T-helper 22 cell (primary cell): ENCODE measurements at places on chromosomes 6 and 20.

GRCh38 chr20:63826753-63827152, 4.3 kb downstream of the ZBTB46 start:
- DNase-seq: no peak

DNA sequence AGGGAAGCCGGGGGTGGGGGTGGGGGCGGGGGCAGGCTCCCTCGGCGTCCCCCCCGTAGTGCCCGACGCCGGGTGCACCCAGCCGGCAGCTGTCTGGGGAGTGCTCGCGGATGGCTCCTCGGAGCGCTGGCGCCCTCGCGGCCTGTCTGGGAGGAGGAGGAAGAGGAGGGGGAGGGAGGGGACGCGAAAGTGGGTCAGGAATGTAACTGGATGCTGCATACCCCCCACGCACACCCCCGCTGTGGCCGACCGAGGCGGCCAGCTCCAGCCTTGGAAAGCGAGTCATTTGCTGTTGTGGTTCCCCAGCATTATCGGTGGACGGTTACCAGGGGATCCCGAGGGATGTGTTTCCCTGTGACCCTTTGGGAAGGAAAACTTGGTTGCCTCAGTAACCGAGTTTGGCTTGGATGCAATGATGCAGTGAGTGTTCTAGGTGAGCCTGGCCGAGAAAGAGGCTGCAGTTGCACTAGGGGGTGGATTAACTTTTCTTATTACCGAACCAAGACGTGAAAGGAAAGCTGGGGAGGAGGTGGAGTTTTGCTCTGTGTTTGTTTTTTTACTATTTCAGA, 55.2 kb upstream of the RREB1 start:
- DNase-seq: no peak

GRCh38 chr6:26432627-26433201, 7.6 kb upstream of the BTN3A3 start:
- no peak for DNase-seq

DNA sequence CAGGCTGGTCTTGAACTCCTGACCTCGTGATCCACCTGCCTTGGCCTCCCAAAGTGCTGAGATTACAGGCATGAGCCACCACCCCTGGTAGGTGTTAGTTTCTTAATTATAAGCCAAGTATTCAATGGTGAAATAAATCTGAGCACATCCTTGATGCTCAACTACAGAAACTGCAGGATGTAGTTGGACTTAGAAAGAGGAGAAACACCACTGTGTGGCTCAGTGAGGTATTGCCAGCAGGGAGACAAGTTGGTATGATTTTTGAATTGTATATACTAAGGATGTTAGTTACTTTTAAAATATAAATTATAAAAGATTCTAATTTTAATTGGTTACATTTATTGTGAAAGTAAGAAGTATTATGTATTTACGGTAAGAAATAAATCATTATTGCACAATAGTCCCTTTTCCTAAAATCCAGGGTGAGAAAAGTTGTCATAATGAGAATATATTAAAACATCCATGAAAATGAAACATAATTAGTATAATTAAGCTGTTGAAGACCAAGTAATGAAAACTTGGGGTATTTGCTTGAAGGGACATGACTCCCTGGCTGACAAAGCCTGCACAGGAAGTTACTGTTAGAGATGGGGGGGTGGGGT, 17.6 kb downstream of the SLC18B1 start:
- no peak for DNase-seq

GRCh38 chr6:44868335-44868668, 459.8 kb upstream of the RUNX2 start:
- DNase-seq: no peak

DNA sequence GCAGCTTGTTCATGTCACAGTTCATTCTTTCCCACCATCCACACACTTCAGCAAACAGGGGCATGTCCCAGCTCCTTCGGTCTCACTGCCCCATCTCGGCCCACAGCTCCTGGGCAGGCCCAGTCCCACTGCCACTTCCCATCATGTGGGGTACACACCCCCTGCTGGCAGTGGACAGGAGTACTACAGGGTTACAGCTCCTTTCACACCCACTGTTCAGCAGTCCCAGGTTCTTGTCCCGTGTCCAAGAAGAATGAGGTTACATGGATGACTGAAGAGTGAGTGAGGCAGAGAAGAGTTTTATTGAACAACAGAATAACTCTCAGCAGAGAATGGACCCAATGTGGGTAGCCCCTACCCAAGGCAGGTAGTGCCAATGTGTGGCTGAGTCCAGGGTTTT, 77.8 kb upstream of the SMLR1 start:
- no peak for DNase-seq

- peak; percentile 9 for DNase-seq
Observed at GRCh38 chr20:40689100-40689942, at the start of gene MAFB. TSS of gene MAFB (minus strand) at chr20:40689236. CDS start at chr20:40688850, 386 bp downstream.

- DNase-seq: no peak
Observed at GRCh38 chr20:23167431-23167830, 81.3 kb upstream of the CD93 start.

GRCh38 chr20:43238266-43238665, 48.6 kb upstream of the PTPRT start:
- DNase-seq: no peak

- DNase-seq: no peak
Observed at GRCh38 chr6:1587977-1588376, 21.7 kb upstream of the FOXC1 start.

- DNase-seq: no peak
Observed at GRCh38 chr20:20720158-20720557, 7.7 kb upstream of the RALGAPA2 start.

DNA sequence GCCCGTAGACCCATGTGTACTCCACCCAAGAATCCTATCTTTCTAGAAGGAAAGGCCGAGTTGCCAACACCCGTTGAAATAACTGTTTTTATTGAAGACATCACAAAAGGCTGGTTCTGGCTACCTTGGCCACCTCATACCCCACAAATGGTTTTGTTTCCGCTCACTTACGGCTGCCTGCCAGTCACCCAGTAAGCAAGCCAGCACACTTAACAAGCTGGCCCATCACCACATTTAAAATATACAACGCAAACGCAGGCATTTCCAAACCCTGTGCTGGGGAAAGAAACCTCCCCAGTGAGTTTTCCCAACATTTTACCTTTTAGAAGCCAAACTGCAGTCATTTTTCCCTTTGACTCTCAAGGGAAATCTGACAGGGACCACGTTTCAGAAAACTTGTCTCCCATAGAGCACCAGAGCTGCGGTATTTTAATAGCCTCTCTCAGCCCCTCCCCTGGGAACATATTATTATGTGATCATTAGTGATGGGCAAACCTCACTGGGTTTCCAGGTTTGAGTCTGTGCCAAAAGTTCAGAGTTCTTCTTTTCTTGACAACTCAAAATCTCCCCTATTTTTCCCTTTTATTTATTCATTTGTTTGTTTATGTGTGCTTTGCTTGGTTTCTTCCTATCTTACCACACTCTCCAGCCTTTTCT, 36.7 kb upstream of the BMP2 start:
- DNase-seq: no peak

- no peak for DNase-seq
Observed at GRCh38 chr20:23207826-23208540, 121.9 kb upstream of the CD93 start.

- DNase-seq: no peak
Observed at GRCh38 chr6:109118337-109118736, 23.0 kb downstream of the CEP57L1 start.

GRCh38 chr6:134436950-134437349, 119.0 kb upstream of the SGK1 start:
- DNase-seq: no peak

DNA sequence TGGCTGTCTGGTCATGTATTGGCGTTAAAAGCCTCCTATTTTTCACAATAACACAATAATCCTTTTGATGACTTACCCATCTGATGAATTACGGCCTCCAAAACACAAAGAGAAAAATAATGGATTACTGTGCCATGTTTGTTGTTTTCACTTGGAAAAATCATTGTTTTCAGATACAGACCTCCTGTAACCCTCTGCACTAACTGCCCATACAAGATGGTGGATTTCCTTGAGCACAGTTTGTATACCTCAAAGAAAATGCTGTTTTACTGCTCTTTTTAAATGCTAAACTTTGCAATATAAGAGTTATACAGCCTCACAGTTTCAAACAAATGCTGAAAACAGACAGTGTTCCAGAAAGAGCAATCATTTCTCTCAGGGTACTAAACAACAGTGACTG, 61.0 kb downstream of the SMLR1 start:
- DNase-seq: no peak

- no peak for DNase-seq
Observed at GRCh38 chr6:46293641-46294316, 123.0 kb upstream of the ENPP5 start.

DNA sequence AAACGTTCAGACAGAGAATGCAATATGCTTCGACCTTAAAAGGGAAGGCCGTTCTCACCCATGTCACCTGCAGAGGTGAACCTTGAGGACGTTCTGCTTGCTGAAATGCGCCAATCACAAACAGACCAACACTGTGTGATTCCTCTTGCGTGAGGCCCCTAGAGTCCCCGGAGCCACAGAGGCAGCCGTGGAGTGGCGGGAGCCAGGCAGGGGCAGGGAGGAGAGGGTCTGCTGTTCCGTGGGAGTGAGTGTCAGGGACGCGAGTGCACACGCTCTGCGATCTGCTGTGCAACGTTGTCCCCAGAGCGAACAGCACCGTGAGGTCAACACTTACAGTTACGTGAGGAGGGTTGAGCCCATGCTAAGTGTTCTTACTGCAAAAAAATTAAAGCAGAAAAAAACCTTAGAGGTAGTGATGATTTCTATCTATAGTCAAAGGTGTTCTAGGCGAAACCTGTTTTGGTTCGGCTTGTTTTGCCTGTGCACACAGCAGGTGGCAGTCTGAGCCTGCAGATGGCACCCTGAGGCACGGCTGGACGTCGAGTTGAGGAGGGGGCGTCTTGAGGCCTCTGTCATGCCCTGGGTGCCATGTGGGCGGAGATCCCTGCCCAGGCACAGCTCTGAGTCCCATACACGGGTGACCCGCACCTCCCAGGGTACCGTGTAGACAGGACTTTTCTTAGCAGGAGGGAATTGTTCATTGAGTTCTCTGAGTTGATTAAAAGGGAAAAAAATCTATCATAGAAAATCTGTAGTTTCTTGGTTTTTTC, 71.7 kb upstream of the FRMD1 start:
- DNase-seq: no peak

GRCh38 chr6:11964729-11965335, 47.3 kb upstream of the HIVEP1 start:
- DNase-seq: no peak

GRCh38 chr6:138971601-138972000, 16.5 kb downstream of the REPS1 start:
- no peak for DNase-seq

DNA sequence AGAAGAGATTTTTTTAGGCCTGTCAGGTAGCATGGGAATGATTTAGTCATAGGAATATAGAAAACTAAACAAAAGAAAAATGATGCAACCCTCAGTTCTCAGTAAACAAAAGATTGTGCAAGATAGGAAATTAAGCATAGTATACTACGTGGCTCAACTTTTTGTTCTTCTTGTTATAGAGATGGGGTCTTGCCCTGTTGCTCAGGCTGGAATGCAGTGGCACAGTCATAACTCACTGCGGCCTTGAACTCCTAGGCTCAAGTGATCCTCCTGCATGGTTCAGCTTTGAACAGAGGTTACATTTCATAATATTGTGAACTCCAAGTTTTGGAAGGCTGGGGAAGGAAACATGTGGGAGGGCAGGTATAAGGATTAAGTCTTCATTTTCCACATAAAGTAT, 28.5 kb downstream of the SLX4IP start:
- DNase-seq: no peak

DNA sequence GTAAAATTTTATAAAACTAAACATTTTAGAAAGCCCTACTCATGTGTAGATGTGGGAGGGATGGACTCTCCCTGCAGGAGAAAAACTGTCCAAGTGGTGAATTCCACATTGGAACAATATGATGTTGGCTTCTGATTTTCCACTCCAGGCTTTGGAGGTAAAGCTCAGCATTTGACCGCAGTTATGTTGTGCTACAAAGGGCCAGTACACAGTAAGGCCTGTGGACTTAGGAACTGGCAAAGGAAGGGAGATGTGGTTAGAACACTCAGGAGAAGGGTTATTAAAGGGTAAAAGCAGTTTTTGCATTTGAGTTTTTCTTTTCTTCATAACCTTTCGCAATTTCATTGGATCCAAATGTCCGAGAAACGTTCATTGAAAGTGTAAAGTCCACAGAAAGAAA, 150.3 kb upstream of the SASH1 start:
- DNase-seq: no peak

GRCh38 chr20:61886721-61887595, 178.7 kb downstream of the TAF4 start:
- no peak for DNase-seq

DNA sequence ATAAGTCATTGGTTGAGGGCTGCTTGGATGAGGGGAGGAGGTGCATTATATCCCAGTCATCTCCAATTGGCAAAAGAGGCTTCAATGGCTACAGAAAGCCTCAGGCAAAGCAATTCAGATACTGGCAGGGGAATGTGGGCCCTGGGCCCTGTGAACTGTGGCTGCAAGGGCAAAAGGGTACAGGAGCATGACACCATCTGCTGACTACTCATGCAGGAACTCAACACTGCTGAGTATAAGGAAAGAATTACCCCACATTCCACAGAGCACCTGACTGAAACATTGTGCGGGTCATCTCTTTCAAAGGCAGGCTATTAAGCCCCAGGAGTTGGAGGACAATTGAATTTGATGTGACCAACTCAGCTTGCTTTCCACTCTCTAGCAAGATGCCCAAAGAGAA, 92.1 kb upstream of the SPTLC3 start:
- DNase-seq: no peak

DNA sequence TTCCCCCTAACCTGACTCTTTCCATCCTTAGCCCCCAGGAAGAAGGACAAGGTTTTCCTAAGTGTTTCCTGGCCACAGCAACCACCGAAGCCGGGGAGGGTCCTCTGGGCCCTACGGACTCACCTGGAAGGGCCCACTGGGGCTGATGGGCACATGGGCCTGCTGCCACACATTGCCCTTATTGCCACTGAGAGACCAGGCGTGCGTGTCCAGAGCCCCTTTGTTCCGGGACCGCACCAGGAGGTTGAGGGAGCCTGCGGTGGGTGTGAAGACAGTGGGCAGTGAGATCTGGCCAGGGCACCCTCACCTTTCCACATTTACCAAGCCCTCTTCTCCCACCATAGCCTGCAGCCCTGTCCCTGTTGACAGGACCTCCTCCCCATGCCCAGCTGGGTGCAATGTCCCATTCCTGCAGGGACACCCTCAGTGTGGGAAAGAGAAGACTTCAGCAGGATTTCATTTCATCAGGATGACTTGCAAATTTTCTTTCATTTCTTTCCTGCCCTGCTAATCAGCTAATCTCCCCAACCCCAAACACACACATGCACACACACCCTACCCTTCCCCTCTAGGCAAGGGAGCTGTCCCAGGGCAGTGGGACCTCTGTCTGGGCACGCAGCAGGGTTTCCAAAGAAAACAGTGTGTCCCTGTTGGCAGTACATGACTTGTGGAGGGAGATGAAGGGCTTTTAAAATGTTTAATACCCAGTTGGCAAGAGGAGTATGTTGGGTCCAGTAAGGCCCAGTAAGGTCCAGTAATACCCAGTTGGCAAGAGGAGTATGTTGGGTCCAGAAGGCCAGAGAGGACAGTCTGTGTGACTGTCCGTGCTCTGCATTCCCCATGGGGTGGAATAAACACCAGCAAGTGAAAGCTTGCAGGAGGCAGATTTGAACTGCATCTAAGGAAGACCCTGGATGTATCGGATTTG, 59.0 kb downstream of the MDGA1 start:
- no peak for DNase-seq

- no peak for DNase-seq
Observed at GRCh38 chr20:63950701-63951397, 5.4 kb downstream of the UCKL1 start.
